CD4-positive, alpha-beta T cell treated with Interleukin-15 for 4 hours (primary cell): ENCODE measurements at places on chromosomes 1 and 21.

DNA sequence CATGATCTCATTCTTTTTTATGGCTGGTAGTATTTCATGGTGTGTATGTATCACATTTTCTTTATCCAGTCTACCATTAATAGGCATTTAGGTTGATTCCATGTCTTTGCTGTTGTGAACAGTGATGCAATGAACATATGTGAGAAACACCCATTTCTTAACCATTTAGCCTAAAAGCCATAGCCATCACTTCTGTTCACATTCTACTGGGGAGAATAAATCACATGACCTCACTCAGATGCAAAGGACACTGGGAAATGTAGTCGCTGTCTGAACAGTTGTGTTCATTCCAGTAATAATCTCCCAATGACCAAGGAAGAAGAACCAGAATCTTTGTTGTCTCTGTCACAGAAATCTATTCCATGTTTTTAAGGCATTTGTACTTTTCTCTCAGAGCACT lies 15.1 kb upstream of the PLA2G2E start:
- DNase-seq: no peak

DNA sequence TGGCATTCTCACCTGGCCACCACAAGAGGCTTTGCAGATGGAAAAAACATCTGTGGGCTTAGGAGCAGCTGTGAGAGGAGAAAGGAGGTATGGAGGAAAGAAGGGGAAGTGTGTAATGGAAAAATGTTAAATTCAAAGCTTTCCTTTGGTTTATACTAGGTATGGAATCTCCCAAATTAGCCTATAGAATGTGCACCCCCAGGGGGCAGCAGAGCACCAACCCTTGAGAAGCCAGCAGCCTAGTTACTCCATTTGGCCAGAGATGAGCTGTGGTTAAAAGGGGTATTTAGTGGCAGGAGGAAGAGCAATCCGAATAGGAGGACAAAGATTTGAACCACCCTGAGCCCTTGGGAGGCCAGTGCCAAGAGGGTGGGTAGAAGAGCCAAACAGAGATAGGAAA lies 97.5 kb upstream of the CTTNBP2NL start:
- no peak for DNase-seq

DNA sequence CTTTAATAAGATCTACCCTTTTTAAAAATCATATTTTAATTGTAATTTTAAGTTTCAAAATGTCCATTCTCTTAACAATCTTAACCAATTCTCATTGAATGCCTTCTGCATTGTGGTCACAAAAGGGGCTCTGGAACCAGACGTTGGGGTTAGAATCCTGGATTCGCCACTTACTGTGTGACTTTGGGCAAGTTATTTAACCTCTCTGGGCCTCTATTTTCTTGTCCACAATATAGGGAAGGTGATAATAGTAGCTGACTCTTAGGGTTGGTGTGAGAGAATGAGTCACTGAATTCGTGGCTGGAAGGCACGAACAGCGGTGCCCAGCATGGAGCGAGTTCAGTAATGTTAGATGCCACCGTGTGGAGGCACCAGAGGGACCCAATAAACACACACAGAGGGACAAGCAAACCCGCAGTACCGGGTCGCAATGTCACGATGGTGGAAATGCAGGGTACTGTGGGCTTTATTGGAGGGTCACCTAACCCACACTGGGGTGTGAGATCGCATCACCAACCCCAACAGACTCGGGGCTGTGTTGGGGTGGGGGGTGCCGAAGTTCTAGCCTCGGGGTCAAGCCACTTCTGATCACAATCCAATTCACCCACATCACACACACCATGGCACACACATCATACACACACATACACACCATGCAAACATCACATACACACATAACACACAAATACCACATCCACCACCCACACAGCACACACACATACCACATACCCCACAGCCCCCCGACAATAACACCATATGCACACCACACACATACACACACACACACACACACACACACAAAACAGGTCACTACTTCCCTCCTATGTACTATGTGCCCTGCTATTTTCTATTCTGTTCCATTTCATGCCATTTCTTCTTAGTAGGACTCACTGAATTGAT lies 27.0 kb upstream of the IFNAR2 start:
- DNase-seq: peak; percentile 36

GRCh38 chr1:150548632-150549495 lies at the start of gene ADAMTSL4:
Gene ADAMTSL4, plus strand, starts transcription at chr1:150549408. Its CDS starts 2,881 bp downstream, at chr1:150552289.
- no peak for DNase-seq

- no peak for DNase-seq
Observed at GRCh38 chr1:108017698-108018097, 52.7 kb upstream of the VAV3 start.

- no peak for DNase-seq
Observed at GRCh38 chr1:246039584-246039983, 467.5 kb downstream of the SMYD3 start.

GRCh38 chr1:94332952-94333351 lies 85.2 kb upstream of the ABCD3 start:
- DNase-seq: no peak

GRCh38 chr1:231681006-231681405 lies 54.4 kb downstream of the DISC1 start:
- DNase-seq: no peak

- no peak for DNase-seq
Observed at GRCh38 chr1:152252157-152252556, 28.2 kb upstream of the HRNR start.

DNA sequence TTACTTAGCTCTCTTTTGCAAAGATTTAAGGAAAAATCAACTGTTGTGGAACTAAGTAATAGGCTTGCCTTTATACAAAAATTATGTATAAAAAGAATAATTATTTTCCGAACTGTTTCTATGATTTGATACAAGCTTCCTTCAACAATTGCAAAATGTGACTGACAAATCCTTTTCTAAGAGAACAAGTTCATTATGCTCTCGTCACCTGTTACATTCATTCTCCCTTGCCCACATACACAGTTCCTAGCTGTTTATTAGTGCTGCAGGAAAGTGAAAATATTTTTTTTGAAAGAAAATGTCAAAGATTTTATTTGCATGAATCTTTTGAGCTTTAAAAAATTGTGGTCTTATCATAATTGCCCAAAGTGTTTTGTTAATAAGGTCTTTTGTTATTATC lies 466.2 kb downstream of the USP25 start:
- no peak for DNase-seq

- no peak for DNase-seq
Observed at GRCh38 chr1:94240822-94241221, 3.4 kb upstream of the ARHGAP29 start.

DNA sequence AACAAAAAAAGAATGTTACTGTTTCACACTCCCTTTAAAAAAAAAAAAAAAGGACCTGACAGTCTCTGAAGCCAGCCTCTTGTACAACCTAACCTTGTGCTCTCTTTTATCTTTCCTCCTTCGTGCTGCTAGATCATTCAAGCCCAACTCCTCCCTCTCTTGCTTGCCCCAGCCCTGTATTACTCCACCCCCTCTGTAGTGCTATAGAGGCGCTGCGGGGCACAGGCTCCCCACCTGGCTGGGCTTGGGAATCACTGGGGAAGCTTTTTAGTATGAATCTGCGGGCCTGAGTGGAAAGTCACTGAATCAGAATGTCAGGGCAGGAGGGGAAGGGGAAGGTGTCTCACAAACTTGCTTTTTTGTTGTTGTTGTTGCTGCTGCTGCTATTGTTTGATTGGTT lies 383.7 kb upstream of the CAMK1G start:
- DNase-seq: no peak

- peak; percentile 56 for DNase-seq
Observed at GRCh38 chr1:244450597-244451538, 841 bp downstream of the ADSS2 start.

GRCh38 chr1:81174811-81175476 lies 625.8 kb upstream of the ADGRL2 start:
- DNase-seq: no peak

DNA sequence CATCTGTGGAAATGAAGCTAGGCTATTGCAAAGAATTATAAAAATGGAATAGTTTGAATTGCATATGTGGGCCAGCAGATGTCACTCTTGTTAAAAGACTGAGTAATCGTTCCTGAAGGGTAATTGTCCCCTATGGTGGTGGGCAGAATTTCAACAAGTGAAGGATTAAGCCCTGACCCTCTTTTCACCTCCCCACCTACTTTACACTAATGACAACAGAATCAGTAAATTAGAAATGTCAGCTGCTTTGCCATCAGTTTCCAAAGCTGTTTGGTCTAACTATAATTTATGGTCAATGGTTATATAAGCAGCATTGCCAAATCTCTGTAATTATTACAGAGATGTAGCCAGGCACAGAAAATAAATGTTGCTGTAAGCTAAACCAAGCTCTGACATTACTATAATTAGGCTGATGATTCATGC lies 898.6 kb downstream of the AMY1C start:
- no peak for DNase-seq
